ENCODE measurements at places on chromosomes 4 and X.

GRCh38 chr4:109091727-109092409, 210.6 kb downstream of the COL25A1 start:
- no peak for DNase-seq

DNA sequence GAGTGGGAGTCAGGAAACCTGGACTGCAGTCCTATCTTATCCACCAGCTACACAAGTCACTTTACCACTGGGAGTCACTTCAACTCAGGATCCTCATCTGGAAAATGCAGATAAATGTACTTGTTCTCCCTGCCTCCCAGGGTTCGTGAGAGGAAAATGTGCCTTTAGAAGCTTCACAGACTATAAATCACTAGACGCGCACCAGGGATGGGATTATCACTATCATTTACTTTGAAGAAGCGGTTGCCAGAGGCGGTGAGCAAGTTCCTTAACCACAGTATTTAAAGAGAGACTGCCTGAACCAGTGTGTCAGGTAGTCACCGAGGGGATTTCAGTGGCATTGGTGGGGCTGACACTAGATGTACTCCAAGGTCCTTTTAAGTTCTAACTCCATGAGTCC, 219.5 kb downstream of the HS6ST2 start:
- DNase-seq: no peak

GRCh38 chr4:118254368-118254767, 98.4 kb downstream of the PRSS12 start:
- no peak for DNase-seq

GRCh38 chrX:38110231-38110630, 103.9 kb downstream of the SYTL5 start:
- no peak for DNase-seq

GRCh38 chrX:28311466-28311865, 275.8 kb upstream of the IL1RAPL1 start:
- no peak for DNase-seq

GRCh38 chr4:38202242-38202641, 242.0 kb downstream of the PTTG2 start:
- DNase-seq: no peak

GRCh38 chr4:18082236-18082635, 60.7 kb upstream of the LCORL start:
- no peak for DNase-seq

DNA sequence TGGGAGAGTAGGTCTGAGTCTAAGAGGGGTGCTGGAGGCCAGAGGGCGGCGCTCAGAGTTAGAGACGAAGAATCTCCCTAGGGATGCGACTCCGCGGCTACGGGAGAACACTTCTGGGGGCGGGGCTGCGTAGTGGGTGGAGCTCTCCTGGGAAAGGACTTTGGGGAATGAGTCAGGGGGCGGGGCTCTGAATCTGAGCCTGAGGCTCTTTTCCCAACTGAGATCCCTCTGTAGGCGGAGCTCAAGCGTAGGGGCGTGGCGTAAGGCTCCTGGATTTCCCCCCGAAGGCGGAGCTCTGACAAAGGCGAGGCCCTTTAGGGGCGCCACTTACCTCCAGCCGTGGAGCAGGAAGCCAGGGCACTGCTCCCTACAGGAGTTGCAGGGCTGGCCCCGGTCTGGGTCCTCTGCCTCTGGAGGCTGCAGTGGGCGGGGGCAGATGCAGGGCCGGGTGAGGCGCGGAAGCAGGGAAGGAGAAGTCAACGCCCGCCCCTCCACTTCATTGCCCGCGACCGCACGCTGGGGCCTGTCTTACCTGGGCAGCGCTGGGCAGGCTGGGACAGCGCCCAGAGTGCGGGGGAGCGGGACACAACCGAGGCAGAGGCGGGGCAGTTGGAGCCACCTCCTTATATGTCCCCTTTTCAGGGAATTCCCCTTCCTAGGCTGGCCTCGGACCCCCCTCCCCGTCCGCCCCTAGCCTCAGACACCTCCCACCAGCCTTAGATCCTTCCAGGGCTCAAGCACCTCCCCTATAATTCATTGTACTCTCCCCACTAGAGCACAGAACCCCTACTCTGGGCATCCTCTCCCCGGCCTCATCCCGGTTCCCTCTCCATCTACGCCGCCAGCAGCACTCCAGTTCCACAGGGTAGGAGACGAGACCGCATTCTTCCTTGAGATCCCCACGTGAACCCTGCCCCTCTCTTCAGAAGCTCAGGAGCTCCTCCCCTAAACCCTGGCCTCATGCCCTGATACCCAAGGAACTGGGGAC, 1.6 kb downstream of the PRICKLE3 start:
- peak; percentile 49 for DNase-seq

- DNase-seq: no peak
Measured at GRCh38 chr4:8025668-8026067, 86.0 kb upstream of the AFAP1 start.

DNA sequence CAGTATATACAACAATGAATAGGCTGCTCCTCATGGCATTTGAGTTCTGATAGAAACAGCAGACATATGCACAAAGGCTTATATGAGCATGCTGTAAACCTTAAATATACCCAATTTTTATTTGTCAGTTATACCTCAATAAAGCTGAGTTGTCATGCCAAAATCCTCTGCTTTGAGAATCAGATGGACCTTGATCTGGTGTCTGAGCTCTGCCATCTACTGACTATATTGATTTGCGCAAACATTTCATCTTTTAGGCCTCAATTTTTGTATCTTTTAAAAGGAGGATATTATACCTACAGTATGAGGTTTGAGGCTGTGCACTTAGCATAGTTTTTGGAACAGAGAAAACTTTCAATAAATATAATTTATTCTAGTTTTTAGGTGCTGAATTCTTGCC, 85.2 kb downstream of the PRRG1 start:
- no peak for DNase-seq

DNA sequence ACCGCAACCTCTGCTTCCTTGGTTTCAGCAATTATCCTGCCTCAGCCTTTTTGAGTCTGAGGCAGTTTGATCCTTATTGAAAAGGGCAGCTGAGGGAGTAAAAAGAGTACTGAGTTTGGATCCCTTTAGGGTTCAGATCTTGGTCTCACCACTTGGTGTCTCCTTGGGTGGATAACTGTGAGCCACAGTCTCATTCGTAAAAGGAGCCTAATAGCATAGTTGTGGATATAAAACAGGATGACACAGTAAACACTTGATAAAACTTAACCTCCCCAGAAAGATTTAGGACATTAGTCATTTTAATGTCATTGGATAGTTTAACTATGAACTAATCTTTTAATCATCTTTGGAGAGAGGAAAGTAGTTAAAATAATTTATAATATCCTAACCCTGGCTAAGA, 173.0 kb downstream of the ANK2 start:
- DNase-seq: no peak

DNA sequence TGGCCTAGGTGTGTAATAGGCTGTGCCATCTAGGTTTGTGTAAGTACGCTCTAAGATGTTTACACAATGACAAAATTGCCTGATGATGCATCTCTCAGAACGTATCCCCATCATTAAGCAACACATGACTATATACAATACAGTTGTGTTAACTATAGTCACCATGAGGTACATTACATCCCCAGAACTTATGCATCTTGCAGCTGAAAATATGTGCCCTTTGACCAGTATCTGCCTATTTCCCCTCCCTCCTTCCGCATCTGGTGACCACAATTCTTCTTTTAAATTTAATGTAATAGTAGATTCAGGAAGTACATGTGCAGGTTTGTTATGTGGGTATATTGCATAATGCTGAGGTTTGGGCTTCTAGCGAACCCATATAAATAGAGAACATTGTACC, 239.8 kb upstream of the IL1RAPL1 start:
- DNase-seq: no peak

DNA sequence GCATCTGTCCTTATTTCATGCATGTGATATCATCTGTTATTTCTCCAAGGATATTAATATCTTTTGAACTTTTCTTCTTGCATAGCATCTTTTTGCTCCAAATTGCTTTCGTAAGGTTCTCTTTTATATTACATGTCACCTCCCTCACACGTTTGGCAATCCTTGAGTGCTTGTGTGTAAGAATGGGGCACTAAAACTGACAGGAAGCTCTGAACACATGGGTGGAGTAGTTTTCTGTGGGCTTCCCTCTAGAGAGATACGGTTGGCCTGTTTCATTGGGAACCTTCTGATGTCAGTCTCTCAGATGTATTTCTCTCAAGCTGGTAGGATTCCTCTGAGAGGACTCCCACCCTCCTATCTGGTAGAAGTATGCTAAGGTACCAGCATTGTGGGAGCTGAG, 223.0 kb downstream of the MID1 start:
- DNase-seq: no peak

DNA sequence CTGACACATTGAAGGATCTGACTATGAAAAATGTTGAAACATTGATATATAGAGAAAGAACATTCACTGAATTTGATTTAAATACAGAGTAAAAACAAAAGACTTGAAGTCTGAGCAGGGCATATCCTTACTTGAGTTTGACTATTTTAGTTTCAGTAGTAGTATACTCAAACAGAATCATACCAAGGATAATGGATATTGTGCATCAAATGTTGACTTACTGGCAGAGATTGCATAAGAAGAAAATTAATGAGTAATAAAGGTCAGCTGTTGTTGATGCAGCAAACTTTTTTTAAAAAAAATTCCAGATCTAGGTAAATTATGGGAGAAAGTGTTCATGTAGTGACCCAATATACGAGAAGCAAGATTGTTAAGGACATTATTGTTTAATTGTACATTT, 94.5 kb upstream of the APOOL start:
- DNase-seq: no peak

- no peak for DNase-seq
Measured at GRCh38 chr4:70687392-70687791, 940 bp upstream of the UTP3 start.

DNA sequence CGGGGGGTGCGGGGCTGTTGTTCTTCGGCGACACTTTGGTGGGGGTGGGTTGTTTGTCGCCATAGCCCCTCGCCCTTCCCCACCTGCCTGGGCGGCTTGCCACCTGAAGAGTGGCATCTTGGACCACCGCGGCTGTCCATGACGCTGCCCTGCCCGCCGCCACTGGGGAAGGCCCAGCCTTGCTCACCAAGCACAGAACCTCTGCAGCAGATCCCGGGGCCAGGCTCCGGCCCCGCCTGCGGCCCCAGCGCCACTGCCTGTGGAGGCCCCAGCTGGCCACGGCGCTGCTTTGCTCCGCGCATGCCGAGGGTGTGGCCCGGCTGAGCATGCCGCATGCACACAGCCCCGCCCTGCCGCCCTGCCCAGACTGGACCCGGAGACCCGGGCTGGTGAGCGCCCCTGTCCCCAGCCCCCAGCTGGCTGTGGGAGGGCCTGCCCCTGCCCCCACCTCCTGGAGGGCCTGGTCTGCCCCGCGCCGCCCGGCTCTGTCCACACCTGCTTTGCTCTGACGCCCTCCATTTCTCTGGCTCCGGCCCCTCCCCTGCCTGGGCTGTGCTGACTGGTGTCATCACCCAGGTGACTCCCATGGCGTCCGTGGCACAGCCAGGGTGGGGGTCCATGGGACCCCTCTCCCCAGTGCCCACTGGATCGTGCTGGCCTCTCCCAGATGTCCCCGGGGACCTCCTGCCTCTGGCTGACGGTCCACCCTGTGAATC, 5.3 kb downstream of the NAT8L start:
- DNase-seq: no peak

GRCh38 chrX:131831185-131831520, 191.9 kb upstream of the STK26 start:
- DNase-seq: no peak

- DNase-seq: no peak
Measured at GRCh38 chr4:182825786-182826185, 91.4 kb downstream of the DCTD start.

DNA sequence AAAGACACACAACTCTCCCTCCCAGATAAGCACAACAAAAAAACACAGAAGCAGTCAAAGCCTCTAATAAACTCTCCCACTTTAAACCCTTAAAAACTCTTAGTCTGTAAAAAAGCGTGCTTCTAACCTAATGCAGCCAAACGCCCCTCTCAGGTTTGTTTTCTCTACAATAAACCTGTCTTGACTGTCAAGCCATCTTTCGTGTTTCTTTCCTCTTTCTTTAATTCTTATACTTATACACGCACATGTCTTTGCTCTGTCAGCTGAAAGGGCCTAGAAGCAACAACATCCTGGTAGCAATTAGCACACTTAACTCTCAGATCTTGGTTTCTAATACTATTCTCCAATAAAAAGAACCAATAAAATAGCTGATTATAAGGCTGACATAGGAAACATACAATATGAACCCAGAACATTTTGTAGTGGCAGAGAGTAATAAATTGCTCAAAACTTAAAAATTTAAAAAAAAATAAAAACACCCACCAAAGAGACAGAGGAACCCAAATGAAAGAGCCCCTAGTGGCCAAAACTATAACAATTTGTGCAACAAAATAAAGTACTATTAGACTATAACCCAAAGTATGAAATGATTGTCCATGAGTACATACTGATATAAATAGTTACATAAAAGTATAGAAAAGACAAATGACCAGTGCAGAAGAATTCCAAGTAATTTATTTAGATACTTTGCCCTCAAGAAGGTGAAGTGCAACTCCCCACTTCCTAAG, 440.4 kb upstream of the ADGRL3 start:
- DNase-seq: no peak

Measured in hematopoietic multipotent progenitor cell treated with erythropoietin and hydrocortisone succinate and interleukin-3 and kit ligand, for 15 days (in vitro differentiated cells).